RCC 7860 (cell line): ENCODE measurements at places on chromosomes 2 and 18.

- DNase-seq: no peak
These were observed 60.5 kb downstream of the MERTK start for GRCh38 chr2:111958901-111959300.

DNA sequence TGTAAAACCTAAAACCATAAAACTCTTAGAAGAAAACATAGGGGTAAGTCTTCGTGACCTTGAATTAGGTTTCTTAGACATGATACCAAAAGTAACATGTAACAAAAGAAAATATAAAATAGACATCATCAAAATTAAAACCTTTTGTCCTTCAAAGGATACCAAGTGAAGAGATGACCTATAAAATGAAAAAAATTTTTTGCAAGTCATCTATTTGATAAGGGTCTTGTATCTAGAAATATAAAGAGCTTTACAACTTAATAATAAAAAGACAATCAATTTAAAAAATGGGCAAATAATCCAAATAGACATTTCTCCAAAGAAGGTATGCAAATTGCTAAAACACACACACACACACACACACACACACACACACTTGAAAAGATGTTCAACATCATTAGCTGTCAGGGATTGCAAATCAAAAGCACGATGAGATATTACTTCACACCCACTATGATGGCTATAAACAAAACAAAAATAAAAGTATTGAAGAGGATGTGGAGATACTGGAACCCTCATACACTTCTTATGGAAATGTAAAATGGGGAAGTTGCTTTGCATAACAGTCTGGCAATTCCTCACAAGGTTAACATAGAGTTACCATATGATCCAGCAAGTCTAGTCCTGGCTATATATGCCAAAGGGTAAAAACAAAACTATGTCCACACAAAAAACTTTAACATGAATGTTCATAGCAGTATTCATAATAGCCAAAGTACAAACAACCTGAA lies 23.3 kb downstream of the SPDYA start:
- DNase-seq: no peak

- no peak for DNase-seq
These were observed 44.6 kb downstream of the SCN7A start for GRCh38 chr2:166449439-166449838.

- no peak for DNase-seq
These were observed 5.1 kb downstream of the SFT2D3 start for GRCh38 chr2:127706215-127706990.

DNA sequence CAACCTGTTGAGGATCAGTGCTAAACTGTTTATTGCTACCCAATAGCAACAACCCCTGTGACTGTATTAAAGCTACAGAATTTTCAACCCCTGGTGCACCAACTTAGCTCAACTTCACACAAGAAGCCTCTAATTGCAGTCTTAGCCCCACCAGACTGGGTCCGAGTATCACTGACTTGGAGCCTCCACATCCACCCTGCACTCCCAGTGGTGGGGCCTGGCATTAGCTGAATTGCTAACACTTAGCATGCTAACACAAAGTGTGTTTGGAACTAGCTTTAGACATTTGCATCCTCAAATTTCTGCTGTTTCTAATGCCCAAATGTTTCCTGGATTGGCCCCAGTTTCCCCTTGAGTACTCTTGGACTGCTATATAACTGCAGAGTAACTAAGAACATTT lies 298.6 kb downstream of the AGPS start:
- no peak for DNase-seq

GRCh38 chr2:163849756-163850435 lies 114.1 kb upstream of the FIGN start:
- DNase-seq: no peak

DNA sequence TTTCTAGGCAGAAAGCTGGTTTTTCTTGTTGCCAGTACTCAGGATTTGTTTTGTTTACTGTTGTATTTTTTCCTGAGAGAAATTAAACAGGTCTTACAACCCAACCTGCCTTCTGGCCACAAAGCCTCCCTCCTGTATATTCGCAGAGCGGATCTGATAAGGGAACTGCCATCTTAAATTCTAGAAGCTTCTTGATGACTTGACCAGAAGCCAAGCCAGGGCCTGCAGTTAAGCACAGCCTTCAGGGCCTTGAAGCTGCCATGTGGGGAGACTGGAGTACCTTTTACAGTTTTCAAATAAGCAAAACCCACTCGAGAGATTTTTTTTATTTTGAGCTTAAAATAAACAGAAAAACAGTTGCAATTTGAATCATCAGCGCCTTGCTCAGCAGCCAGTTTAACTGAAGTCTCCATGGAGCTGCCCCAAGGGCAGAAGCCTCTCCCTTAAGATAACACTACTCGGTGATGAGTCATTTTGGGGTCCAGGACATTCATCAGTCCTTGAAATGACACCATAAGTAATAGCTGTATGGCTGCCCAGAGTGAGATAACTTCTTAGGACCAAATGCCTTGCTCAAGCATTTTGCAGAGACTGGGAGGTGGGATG lies 51.5 kb upstream of the PHLPP1 start:
- peak; percentile 7 for DNase-seq

DNA sequence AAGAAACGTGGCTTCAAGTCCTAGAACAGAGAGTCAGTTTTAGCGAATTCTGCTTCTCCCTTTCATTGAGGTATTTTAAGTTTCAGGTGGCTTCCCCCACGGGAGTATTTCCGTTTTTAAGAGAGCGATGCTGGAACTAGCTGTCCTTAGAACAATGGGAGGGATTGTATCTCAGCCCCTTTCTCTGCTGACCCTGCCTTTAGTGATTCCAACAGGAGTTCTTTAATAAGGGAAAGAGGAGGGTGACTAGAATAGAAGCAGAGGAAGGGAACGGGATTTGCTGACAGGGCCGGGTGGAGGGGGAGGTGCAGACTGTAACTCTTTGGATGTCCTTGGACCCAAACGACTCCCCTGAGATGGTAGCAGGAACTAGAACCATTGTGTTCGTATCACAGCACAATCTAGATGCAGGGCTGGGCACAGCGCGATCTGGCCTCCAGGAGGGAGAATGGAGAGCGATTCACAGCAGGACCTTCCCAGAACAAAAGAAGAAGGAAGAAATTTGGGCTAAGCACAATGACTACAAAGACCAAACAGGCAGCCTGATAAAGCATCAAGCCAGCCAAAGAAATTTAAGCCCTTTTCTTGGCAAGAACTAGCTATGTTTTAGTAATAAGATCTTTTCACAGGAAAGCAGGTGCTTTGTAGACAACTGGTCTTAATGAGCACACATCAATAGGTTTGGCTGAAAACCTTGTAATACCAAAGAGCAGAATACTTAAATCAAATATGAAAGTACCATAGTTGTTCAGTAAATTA lies 15.8 kb upstream of the RTTN start:
- no peak for DNase-seq

- no peak for DNase-seq
These were observed 886 bp downstream of the PRKCE start for GRCh38 chr2:45652090-45653031.

- DNase-seq: no peak
These were observed at the start of gene STON1 for GRCh38 chr2:48530033-48530811. Gene STON1, plus strand, starts transcription at chr2:48530154. Its CDS starts 50,480 bp downstream, at chr2:48580634.

DNA sequence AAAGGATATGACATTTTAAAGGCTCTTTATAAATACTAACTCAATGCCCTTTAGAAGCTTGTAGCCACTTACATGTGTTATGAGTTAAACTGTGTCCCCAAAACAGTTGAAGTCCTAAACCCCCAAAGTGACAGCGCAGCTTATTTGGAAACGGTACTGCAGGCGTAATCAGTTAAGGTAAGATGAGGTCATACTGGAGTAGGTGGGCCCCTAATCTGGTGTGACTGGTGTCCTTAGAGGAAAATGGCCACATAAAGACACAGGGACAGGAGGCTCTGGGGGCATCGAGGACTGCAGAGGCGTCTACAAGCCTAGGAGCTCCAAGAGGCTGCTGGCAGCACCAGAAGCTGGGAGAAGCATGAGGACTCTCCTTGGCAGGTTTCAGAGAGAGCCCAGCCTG lies 8.5 kb downstream of the TXNL4A start:
- no peak for DNase-seq

DNA sequence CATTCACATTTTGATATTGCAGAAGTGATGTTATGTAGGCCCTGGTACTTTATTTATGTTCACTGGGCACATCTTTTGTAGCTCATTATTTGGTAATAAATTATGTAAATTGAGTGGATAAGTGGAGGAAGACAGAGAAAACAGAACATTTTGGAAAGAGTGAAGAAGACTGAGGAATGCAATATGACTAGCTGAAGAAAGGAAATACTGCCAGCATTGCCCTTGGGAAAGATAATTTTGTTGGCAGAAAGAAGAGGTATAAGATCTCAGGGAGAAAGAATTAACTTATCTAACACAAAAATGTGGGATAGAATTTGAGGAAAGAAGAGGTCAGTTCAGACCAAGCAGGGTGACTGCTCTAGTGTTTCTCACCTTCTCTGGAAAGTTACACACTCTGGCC lies 118.8 kb downstream of the TTC27 start:
- DNase-seq: no peak

DNA sequence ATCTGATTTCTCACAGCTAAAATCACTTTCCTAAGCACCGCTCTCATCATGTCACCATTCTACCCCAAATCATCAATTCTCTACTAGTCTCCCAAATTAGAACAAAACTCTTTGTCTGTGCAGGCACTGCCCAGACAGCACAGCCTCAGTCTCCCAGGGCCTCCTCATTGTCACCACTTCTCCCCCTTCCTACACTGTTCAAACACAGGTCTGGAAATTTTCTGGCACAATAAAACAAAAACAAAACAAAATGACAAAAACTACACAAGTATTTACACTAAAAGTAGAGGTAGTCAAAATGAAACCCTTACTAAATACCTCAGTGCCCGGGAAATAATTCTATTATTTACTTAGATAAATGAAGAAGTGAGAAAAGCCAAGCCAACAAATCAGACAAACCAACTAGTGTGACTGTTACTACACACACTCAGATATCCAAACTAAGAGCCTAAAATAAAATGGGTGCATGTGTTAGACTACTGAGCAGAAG lies 156.2 kb upstream of the DNMT3A start:
- no peak for DNase-seq

- DNase-seq: no peak
These were observed 91.4 kb downstream of the LDLRAD4 start for GRCh38 chr18:13309748-13310670.

- DNase-seq: no peak
These were observed 276.7 kb downstream of the ZNF385B start for GRCh38 chr2:179584760-179585159.

DNA sequence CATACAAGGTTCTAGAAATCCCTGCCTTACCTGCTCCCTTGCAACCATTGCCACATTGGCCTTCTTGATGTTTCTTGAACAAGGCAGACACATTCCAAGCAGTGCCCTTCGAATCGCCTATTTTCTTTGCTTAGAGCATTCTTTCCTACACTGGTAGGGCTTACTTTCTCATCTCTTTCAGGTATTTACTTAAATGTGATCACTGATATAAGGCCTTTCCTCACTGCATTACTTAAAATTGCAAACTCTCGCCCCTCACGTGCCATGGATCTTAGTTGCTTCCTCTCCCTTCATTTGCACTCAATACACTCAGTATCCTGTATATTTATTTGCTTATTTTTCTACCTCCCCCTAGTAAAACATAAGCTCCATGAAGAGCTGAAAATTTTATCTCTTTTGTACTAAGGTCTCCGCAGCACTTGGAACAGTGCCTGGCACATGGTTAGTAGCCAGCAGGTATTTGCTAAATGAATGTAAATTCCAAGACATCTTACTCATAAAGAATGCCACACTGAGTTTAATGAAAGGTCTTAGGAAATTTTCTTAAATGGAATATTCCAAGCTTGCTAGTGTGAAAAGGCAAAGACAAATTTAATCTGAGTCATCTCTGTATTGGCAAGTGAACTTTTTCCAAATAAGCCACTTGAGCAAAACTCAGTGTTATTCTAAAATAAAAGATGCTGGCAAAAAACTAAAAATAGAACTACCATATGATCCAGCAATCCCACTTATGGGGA lies 42.4 kb upstream of the FIGN start:
- DNase-seq: peak; percentile 96

DNA sequence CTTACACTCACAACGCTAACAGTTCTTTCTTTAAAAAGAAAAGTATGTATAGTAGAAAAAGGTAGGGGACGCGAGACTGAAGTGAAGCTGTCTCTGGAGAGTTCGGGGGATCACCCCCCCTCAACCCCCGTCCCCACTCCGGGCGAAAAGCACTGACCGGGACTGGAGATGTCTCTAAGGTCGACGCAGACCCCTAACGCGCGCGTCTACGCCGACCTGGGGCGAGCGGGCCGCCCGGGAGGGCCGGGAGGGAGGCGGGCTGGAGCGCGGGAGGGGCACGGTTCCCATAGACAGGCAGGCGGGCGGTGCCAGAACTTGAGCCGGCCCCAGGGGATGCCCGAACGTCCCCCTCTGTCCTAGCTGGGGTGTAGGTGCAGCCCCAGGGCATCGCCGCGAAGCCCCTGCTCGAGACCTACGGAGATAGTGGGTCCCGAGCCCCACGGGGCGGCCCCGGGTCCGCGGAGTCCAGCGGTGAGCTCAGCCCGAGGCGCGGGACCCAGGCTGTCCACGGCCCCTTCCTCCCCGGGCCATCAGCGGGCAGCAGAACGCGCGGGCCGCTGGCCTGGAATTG lies 82.2 kb downstream of the CHRNA1 start:
- no peak for DNase-seq

DNA sequence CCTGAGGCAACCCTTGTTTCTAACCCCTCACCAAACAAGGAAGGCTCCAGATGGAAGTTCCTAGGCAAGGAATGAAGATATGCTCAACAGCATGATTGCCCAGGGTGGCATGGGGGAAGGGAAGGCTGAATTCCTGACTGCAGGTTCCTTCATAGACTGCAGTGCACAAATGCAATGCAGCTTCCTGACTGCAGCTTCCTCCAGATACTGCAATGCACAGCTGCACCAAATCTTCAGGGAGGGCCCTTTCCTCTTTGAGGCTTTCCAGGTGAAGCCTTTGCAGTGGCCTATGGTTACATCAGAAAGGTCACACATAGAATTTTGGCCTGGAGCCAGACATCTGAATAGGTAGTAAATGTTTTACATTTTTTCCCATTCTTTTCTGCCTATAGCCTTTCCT lies 58.8 kb upstream of the DYNAP start:
- no peak for DNase-seq

GRCh38 chr2:163207693-163208370 lies 369.3 kb upstream of the KCNH7 start:
- peak; percentile 88 for DNase-seq

DNA sequence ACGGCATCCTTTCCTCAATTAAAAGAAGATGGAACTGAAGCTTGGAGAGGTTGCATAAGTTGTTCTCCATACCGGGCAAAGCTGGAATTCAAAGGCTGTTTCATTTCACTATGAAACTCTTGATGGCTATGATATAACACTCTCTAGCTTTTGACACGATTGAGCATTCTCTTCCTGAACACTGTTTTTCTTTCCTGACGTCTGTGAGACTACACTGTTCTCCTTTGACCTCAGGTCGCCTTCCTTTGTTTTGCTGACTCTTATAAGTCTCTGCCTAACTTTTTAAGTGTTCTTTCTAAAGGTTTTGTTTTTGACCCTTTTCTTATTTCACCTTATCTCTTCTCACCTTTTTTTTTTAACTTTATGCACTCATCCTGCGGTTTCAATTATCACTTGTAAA lies 261.8 kb upstream of the LINC00305 start:
- DNase-seq: no peak
